ENCODE measurements at places on chromosomes 12 and 14.

DNA sequence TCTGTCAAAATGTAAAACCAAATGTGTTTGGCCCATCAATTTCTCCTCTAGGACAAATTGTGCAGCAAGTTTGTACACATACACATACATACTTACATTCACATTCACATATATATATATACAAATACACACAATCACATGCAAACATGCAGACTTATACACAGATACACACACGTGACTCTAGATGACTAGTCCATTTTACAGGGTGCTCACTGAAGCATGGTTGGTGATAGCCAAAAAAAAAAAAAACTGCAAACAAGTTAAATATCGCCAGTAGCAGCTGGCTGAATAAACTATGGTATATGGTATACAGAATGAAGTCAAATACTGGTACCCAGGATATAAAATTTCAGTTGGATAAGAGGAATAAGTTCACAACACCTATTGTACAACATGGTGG lies 77.9 kb downstream of the SLC25A21 start:
- DNase-seq, result no peak

DNA sequence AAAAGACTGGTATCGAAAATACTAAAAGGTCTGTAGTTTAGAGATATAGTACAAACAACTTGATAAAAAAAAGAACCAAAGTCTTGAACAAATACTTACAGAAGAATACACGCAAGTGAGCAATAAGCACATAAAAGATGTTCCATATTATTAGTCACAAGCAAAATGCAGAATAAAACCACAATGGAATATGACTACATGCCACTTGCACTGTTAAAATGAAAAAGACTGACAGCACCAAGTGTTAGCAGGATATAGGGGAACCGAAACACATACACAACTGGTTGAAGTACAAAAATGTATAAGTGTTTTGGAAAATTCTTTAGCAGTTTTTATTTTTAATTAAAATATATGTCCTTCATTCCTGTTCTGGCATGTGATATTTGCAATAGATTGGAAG lies 3.6 kb downstream of the CLEC2A start:
- DNase-seq, result no peak

DNA sequence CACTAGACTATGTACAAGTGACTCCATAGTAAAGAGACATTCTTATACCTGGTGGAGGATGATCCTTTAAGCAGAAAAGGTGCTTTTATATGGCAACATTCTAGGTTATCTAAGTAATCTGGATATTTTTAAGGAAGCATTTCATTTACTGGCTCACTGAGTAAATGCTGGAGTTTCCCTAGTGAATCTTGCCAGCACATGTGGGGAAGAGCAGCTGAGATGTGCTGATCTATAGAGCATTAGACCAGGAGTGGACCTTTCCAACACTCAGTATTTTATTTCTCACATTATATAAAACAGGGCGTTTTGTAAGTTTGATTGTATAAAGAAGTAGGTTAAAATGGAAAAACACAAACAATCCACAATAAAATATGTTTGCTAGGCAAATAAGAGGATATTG lies 478.5 kb downstream of the ATP23 start:
- no peak for DNase-seq

GRCh38 chr12:28202374-28203130 lies 12.3 kb downstream of the CCDC91 start:
- DNase-seq, result no peak

DNA sequence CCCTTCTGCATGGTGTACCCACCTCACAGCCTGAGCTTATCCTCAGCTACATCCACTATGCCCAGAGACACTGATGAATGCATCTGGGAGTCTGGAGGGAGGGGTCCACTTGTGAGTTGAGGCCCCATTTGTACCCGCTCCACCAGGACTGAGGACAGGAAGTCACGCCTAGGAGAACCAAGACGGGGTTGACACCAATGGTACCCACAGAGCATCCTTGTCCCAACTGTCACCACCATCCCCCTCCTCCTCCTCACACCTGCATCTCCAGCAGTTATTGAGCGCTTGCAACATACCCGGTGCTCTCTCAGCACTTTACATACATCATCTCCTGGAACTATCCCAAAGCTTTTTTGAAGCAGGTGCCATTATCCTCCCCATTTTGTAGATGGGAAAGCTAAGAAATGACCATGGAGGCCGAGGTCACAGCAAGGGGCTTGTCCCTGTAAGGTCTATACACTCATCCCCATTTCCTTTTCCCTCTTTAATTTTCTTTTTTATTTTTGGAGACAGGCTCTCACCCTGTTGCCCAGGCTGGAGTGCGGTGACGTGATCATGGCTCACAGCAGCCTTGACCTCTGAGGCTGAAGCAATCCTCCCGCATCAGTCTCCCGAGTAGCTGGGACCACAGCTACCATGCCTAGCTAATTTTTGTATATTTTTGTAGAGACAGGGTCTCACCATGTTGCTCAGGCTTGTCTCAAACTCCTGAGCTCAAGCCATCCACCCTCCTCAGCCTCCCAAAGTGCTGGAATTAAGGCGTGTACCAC lies 31.7 kb downstream of the DGLUCY start:
- DNase-seq, result no peak

- no peak for DNase-seq
These were observed 4.0 kb downstream of the NANOG start for GRCh38 chr12:7793211-7793610.

DNA sequence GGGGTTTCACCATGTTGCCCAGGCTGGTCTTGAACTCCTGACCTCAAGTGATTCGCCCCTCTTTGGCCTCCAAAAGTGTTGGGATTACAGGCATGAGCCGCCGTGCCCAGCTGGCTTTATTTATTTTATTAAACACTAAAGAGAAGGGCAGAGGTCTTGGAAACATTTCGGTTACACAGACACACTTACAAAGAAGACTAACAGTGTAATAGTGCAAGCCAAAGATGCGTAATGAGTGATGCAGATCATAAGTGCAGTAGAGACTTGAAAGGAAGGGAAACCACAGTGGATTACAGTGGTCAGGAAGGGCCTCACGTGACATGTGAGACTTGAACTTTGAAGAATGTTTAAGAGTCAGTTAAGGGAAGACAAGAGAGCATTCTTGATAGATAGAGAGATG lies 33.9 kb upstream of the CDK17 start:
- no peak for DNase-seq

- no peak for DNase-seq
These were observed 7.8 kb upstream of the LUM start for GRCh38 chr12:91119089-91119488.

- DNase-seq, result no peak
These were observed 101.5 kb upstream of the USP15 start for GRCh38 chr12:62158461-62159360.

DNA sequence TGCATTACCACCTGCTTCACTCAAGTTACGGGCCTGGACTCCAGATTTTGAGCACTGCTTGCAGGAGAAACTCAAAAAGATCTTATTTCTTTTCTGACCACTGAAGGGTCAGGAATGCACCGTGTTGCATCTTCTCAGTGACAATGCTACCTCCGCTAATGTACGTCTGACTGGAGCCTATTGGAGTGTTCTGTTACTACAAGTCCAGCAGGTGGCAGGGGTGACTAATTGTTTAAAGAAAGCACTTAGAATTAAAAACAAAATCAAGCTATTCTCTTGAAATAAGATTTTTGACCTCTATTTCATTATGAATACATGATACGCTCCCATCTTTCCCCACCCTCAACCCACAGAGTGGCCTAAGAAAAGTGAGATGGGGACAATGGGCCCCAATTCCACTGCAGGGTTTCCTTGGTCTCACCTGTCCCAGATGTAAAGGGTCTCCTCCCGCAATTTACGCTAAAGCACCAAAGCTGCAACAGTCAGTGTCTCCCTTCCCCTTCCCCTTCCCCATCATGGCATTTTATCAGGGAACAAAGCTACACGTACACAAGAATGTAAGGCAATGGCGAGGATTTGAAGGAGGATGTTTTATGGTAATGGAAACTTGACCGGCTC lies 2.2 kb downstream of the TBPL2 start:
- peak; percentile 18 for DNase-seq

DNA sequence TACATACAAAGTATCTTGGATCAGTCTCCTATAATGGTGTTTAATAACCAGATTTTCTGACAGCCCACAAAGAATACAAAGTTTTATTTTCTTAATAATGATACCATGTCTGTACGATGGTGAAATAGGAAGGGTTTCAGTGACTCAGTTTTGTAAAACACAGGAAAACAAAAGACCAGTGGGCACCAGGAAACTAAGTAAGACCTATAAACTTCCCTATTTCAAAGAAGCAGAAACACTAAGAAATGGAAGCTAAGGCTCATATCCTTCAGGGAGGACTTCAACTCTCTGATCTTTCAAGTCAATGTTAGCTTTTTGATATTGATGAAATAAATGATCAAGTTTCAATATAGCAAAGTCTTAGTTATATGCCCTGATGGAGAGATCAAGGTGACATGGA lies 196.0 kb downstream of the DUSP6 start:
- DNase-seq, result no peak

- no peak for DNase-seq
These were observed 39.3 kb downstream of the PALS1 start for GRCh38 chr14:67280506-67280905.

GRCh38 chr12:18428416-18428815 lies 167.1 kb downstream of the PIK3C2G start:
- DNase-seq, result no peak

- DNase-seq, result no peak
These were observed 316.1 kb upstream of the TBX3 start for GRCh38 chr12:115000038-115000437.

DNA sequence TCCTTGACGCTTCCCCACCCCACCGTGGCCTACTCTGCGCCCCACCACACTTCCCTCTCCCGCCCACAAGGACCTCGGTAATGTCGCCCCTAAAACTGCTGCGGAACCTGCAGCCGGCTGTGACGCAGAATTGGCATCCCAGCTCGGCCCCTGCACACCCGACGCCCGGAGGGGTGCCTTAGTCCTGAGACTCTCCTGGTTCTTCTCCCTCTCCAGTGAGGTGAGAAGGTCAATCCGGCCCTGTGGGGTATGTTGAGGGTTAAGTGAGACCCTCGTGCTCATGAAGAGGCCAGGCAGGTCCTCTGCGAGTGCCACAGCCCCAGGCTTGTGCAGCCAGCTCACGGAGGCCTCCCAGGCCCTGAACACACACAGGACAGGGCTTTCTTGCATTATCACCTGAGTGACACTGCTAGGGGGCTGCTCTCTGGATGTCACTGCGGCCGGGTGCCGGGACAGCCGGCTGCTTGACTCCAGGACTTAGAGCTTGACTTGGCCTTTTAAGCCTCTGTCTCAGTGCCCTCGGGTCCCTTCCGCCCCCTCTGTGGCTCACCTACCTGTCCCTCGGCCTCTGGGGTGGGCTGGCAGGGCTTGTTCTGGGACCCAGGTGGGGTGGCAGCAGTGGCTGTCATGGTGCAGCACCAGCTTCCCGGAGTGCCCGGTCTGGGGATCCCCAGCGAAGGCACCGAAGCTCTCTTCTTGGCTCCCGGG lies 106.9 kb upstream of the C14orf180 start:
- DNase-seq, result no peak

GRCh38 chr12:41940571-41940970 lies 204.1 kb downstream of the GXYLT1 start:
- DNase-seq, result no peak

GRCh38 chr12:46386360-46386867 lies 13.8 kb upstream of the SLC38A2 start:
- no peak for DNase-seq

DNA sequence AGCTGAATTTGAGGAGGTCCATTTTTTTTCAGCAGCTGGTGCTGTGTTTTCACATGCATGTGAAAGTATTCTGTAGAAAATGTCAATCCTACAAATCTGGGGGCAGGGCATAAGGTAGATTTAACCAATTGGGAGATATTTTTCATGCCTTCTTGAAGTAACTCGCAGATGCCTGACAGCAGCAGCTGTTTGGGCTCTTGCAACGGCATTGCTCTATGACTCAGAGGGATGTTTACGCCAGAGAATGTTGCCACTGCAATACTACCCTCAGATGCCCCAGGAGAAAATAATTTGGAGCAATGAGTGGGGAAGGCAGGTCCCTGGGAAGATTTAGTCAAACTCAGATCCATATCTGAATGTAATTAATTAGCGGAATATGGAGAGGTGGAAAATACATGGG lies 42.5 kb upstream of the MYBPC1 start:
- no peak for DNase-seq

- DNase-seq, result no peak
These were observed 4.0 kb downstream of the LTB4R start for GRCh38 chr14:24315243-24315806.

DNA sequence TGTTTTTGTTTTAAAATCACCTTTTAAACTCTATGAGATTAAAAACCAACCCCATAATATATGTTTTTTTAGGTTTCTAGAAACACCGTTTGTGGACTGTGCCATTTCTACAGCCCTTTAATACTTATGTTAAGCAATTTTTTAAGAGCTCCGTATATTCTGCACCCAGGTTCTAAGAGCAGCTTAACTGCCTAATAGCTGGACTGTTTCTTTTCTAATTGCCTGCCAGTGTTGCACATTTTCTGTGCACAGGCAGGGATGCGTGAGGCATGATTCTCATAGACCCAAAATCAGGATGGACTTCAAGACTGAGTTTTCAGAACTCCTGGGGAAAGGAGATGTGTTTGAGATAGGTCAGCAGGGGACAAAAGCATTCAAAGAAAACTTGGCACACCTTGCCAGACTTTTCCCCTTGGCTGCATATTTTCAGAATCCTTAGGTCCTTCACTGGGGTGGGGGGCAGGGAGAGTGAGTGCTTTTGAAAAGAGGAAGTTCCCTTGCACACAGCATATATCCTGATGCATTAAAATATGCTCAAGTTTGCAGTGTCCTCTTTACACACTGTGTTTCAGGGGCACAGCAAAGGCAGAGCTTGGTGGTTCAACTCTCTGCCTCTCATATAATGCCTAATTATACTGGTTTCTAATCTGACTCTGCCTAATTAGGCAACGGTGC lies 27.9 kb downstream of the TMEM30B start:
- no peak for DNase-seq

DNA sequence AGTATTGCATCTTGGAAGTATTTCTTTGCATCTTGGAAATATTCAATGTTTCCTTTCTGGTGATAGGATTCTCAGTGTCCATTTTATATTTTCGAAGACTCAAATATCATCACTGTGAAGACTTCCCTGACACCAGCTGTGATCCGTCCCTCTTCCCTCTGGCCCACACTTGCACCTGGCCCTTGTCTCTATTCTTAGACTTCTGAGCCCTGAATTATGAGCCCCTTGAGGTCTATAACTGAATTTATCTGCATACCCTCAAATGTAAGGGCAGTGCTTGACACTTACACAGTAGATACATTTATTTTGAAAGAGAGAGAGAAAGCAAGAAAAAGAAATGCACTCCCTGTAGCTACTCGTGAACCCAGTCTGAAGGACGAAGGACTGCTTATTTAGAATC lies 376.7 kb downstream of the ZFP36L1 start:
- DNase-seq, result no peak

GRCh38 chr12:80684077-80684495 lies 23.3 kb upstream of the MYF6 start:
- DNase-seq, result no peak

DNA sequence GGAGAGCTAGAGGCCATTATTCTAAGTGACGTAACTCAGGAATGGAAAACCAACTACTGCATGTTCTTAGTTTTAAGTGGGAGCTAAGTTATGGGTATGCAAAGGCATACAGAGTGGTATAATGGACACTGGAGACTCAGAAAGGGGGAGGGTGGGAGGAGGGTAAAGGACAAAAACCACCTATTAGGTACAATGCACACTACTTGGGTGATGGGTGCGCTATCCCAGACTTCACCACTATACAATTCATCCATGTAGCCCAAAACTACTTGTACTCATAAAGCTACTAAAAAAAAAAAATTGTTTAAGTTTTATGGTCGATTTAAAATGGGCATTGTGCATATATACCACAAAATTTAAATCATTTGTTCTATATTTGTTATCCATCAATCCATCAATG lies 24.3 kb downstream of the SLC41A2 start:
- DNase-seq, result no peak

- DNase-seq, result no peak
These were observed 33.9 kb upstream of the KCNMB4 start for GRCh38 chr12:70332236-70332635.
